ENCODE measurements at places on chromosomes 2 and 18.

DNA sequence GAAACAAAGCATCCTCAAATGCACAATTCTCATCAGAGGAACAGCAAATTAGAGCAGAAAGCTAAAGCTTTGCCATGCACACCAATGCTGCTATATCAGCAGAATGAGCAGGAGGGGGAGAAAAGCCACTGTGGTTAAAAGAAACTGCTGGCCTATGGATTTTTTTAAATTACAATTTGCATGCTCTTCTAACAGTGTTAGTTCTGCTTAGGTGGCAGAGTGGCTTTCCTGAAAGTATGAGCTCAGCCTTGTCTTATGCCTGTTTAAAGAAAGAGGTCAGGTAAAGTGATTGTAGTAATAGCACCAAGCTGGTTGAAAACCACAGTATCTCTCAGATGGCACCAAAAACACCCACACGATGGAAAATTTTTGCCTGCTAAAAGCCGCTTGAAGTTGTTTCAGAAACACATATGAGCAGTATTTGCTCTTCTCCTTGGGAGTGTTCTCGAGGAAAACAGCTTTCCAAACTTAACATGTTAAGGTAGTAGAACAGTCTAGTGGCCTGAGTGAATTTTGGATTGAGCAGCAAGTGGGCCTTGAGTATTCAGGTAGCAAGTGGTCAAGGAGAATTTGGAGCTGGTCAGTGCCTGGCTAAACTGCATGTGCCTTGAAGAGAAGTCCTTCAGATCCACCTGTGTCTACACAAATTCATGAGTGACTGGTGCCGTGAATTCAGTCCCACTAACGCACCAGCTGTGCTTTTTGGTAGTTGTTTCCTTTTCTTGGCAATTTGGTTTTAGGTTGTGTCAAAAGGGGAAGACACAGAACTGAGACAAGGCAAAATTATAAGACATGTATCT lies 19.6 kb upstream of the NDUFV2 start:
- no peak for DNase-seq

- DNase-seq = no peak
Measured at GRCh38 chr2:60957224-60957623, 60.3 kb upstream of the PEX13 start.

GRCh38 chr2:72148837-72149555 lies 1.3 kb upstream of the CYP26B1 start:
- DNase-seq = no peak

GRCh38 chr2:170651624-170652325 lies 63.4 kb upstream of the SP5 start:
- DNase-seq = peak; percentile 98

DNA sequence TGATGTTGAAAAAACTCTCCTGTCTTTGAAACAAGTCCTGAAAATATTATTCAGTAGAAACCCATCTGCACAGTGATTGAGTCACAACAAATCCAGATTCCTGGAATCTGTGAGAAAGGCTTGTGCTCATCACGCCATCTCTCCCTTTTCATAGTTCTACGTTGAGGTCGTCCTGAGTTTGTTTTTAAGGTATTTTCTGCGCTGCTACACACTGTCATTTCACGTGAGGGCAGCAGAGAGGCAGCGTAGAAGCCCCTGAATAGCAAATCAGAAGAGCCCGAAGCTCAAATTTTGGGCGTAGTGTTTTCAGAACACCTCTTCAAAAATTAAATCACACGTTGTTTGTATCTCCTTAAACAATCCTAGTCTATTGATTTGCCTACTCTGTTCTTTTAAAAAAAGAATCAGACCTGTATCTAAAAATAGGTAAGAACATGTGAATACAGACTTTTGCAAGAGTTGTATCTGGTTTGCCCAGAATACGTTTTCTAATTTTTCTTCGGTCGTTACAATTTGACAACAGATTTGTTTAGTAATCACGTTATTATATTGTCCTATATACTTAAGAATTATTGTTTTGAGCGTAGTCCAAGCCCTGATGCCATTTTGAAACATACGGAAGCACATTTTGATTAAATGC lies 61.6 kb upstream of the SLC38A11 start:
- peak; percentile 83 for DNase-seq

- DNase-seq = no peak
Measured at GRCh38 chr18:24227977-24228666, 89.3 kb downstream of the CABYR start.

- DNase-seq = no peak
Measured at GRCh38 chr2:130150181-130151144, 5.6 kb upstream of the CCDC74B start.

GRCh38 chr2:151792589-151792988 lies 35.6 kb downstream of the ARL5A start:
- no peak for DNase-seq

DNA sequence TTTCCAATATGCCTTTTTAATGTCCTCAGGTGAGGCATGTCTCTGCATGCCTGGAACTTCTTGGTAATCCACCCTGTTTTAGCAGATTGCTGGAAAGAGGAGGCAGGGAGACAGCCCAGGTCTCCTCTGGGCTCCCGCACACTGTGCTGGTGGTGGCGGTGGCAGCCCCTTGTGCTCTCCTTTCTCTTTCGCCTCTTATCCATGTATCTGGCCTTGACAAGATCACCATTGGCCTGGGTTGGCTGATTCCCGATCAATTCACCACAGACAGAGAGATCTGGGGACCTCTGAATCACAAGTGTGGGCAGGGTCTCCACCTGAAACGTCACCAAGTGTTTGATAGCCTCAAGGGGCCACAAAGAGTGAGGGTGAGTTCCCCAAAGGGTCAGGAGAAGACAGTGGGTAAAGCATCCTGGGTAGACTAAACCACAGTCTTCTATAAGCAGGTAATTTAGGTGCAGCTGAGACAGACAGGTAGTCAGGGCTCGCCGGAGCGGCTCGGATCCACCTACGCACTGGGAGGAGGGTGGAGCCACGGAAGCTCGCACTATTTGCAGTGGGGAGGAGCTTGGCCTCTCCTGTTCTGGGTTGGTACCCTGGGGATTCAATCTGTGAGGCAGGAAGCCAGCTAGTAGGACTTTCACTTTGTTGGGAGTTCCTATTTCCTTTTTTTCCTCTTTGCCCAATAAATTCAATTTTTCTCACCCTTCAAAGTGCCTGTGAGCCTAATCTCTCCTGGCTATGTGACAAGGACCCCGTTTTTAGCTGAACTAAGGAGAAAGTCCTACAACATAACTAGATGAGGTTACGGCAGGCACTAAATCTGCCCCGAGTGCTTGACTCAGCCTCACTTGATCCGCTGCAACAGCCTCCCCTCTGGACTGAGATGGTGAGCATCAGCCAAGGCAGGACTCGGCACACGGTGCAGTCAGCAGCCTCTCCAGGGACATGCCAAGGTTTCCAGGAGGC lies 57.6 kb downstream of the SLC4A3 start:
- no peak for DNase-seq

DNA sequence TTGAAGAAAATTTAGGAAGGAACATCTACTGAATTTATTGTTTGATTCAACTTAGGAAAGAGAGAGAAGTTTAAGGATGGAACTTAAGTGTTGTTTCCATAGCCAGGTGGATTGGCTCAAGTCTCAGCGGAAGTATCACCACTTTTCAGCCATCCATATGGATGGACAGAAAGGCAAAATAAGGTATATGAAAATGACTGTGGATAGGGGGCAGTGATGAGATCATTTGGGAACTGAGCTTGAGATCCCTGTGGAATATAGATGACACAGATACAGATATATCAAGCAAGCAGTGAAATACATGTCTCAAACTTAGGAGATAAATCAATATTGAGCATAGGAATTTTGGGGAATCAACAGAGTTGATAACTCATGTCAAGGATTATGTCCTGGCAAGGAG lies 1462.7 kb upstream of the NXPH2 start:
- DNase-seq = no peak

- no peak for DNase-seq
Measured at GRCh38 chr2:124257120-124257519, 232.0 kb downstream of the CNTNAP5 start.

GRCh38 chr2:55811048-55811447 lies 112.5 kb downstream of the EFEMP1 start:
- no peak for DNase-seq

DNA sequence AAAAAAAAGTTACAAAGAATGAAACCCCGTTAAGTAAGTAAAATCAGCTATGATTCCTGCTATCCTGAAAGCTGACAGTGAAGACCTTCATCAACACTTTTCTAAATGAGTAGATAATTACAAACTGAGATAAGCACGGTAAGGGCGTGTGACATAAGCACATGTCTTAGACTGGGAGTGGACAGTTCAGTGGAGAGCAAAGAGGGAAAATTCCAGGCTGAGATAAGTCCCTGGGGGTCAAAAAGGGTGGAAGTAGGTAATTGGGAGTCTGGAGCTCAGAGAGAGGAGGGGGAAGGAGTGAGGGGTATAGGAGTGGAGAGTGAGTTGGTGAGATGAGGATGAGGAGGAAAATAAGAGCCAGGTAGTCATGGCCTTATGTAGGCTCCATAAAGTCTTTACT lies 4.4 kb upstream of the IL1A start:
- no peak for DNase-seq

DNA sequence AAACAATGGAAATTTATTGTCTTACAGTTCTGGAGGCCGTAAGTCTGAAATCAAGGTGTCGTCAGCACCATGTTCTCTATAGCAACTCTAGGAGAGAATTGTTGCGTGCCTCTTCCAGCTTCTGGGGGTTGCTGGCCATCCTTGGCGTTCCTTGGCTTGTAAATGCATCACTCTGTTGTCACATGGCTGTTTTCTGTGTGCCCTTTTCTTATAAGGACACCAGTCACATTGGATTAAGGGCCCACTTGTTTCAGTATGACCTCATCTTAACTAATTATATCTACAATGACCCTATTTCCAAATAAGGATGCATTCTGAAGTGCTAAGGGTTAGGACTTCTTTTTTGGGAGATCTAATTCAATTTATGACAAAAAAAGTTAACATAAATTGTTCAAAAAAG lies 1.4 kb upstream of the PLEK start:
- no peak for DNase-seq

DNA sequence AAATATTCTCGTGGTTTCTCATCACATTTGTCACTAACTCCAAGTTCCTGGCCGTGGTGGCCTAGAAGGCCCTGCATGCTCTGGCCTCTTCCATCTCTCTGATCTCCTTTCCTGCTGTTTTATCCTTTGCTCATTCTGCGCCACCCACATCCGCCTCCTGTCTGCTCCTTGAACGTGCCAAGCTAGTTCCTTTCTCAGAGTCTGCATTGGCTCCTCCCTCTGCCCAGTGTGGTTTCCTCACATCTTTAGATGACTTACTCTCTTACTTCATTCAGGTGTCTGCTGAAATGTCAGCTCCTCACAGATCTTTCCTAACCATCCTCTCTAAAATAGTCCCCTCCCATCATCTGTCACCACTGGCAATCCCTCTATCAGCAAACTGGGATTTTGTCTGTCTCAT lies 158.6 kb upstream of the RBMS1 start:
- peak; percentile 97 for DNase-seq

- DNase-seq = peak; percentile 17
Measured at GRCh38 chr2:111162718-111163331, 42.1 kb downstream of the BCL2L11 start.

- no peak for DNase-seq
Measured at GRCh38 chr2:96088340-96089335, 27.7 kb downstream of the ADRA2B start.

GRCh38 chr2:217995731-217996231 lies 7.0 kb downstream of the TNS1 start:
- DNase-seq = no peak

GRCh38 chr2:63788071-63788470 lies 53.6 kb upstream of the UGP2 start:
- no peak for DNase-seq

- no peak for DNase-seq
Measured at GRCh38 chr2:72109291-72109690, 38.4 kb downstream of the CYP26B1 start.

GRCh38 chr2:41621095-41621494 lies 426.7 kb upstream of the PKDCC start:
- no peak for DNase-seq

- DNase-seq = no peak
Measured at GRCh38 chr2:21288739-21289520, 165.2 kb downstream of the TDRD15 start.

DNA sequence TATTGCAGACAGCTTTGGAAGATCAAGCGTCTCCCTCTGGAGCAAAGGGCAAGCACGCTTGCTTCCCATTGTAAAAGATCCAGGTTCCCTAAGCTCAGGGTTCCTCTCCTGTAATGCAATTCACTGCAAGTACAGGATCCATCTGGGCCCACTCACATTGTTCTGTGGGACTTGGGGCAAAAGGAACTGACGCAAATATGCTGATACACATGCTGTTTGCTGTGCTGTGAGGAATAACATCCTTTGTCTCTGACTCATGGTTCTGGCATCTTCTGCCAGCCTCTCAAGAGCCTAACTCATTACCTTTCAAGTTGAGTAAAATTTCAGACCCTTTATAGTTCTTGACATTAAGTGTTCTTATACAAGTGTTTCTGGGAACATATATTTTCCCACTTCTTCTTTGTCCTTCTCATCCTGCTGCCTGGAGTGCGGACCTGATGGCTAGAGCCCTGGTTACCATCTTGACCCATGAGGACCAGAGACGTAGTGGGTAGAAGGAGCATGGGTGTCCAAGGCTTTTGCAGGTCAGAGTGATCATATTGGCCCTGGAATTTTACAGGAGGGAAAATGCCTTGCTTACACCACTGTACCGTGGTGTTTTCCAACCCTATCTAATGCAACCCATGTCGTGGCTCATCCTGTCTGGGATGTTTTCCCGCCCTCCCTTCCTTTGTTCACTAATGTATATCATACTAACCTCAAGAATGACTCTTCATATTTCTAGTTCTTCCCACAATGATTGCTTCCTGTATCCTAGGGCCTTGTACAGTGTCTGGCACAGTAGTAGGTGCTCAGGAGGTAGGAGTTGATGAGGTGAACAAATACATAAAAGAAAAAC lies 145.7 kb upstream of the GLI2 start:
- DNase-seq = no peak

DNA sequence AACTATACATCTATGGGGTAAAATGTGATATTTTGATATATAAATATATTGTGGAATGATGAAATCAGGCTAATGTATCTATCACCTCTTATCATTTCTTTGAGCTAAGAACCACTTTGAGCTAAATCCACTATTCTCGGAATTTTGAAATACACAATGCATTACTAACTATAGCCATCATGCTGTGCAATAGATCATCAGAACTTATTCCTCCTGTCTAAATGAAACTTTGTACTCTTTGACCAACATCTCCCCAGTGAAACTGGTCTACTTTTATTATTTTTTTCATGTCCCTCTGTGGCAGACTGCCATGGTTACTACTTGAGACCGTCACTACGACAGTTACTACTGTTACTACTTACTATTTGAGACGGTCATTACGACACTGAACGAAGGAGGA lies 11.4 kb downstream of the PECR start:
- DNase-seq = no peak

All from Jurkat, Clone E6-1 (cell line).